ENCODE measurements at places on chromosomes 16 and 17.

DNA sequence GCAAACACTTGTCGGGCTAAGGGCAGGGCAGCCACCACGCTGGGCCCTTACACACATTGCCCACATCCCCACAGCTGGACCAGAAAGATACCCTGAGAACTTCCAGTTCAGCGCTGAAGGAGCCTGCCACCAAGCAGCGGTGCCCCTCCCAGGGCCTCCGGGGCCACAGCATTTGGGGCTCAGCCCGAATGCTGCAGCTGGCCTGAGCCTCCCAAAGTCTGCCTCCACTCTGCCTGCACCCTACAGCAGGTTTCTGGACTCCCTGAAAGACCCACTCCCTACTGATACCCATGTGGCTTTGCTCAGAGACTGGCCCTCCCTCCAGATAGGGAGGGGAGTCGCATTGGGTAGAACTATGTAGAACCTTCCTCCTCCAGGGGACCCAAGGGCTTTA is 1.5 kb downstream of the MCRIP1 start:
- no peak for DNase-seq

- DNase-seq = peak; percentile 27
Observed at GRCh38 chr17:30091771-30092170, 24.8 kb upstream of the NSRP1 start.

DNA sequence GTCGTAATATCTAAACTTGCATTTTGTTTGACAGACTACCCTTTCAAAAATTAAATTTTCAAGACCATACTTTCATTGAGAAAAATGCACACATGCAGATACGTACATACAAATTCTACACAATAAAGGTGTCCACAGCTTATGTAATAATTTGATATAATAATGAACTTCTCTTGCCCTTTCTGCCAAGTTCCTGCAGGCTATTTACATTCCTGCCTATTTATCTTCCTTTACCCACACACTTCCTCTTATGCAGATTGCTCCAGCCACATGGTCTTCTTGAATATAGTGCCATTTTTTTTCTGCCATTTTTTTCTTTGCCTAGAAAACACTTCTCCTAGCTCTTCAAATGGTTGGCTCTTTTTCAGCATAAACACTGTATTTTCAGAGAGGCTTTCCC is 826.9 kb upstream of the CDH8 start:
- DNase-seq = no peak

- DNase-seq = no peak
Observed at GRCh38 chr16:7953360-7953759, 620.7 kb downstream of the RBFOX1 start.

GRCh38 chr17:69018022-69018615 is 42.6 kb downstream of the ABCA9 start:
- DNase-seq = no peak

- peak; percentile 90 for DNase-seq
Observed at GRCh38 chr17:18182978-18183333, 672 bp upstream of the ALKBH5 start.

DNA sequence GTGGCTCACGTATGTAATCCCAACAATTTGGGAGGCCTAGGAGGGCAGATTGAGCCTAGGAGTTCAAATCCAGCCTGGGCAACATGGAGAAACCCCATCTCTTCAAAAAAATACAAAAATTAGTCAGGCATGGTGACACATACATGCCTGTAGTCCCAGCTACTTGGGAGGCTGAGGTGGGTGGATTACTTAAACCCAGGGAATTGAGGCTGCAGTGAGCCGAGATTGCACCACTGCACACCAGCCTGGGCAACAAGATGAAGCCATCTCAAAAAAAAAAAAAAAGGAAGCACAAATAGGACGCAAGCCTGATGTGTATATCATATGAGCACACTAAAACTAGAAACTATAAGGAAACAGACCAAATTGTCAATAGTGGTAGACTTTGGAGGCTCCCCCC is 17.1 kb upstream of the FLCN start:
- no peak for DNase-seq

- DNase-seq = no peak
Observed at GRCh38 chr16:21626659-21627277, 25.6 kb downstream of the IGSF6 start.

DNA sequence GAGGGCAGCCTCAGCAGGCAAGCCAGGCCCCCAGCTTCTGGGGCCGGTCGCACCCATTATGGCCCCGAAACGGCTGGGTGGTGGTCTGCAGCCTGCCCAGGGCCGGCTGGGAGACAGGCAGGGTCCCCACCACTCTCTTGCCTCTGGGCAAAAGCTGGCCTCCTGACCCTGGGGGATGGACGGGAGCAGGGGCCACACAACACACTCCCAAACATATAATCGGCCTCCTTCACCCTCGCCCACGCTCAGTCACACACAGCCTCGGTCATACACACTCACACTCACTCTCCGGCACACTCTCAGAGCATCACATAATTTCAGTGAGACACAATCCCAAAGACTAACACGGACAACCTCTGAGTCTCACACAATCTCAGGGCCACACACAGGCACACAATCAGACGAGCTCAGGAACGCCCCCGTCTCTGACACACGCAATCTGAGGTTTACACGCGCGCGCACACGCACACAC is 589 bp downstream of the PEMT start:
- DNase-seq = no peak

DNA sequence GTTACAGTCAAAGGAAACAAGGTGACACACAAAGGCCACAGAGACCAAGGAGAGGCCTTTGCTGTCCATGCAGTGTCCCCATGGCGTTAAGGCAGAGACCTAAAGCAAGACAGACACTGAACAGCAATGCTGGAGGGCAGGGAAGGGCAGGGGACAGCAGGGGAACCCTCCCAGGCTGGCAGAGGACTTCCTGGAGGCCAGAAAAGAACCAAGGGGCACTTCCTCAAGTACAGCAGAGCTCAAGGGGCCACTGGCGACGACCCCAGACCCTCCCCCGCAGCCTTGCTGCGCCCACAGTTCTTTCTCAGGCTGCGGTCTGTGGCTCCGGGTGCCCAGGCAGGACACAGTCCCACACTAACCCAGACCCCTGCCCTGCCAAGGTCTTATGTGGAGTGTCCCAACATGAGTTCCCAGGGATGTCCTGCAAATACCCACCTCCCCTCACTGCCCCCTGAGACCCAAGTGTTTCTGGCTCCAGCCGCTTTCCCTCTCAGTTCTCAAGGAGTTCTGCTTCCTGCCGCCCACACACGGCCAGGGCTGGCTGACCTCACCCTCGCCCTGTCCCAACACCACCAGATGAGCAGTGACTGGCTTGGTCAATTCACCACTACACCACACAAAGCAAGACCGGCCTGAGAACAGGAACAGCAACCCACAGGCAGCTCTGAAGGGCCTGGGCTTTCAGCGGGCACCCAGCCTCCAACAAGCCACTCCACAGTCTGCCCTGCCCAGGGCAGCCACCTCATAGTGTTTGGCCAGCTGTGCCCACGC is 4.2 kb downstream of the CLCN7 start:
- DNase-seq = no peak

DNA sequence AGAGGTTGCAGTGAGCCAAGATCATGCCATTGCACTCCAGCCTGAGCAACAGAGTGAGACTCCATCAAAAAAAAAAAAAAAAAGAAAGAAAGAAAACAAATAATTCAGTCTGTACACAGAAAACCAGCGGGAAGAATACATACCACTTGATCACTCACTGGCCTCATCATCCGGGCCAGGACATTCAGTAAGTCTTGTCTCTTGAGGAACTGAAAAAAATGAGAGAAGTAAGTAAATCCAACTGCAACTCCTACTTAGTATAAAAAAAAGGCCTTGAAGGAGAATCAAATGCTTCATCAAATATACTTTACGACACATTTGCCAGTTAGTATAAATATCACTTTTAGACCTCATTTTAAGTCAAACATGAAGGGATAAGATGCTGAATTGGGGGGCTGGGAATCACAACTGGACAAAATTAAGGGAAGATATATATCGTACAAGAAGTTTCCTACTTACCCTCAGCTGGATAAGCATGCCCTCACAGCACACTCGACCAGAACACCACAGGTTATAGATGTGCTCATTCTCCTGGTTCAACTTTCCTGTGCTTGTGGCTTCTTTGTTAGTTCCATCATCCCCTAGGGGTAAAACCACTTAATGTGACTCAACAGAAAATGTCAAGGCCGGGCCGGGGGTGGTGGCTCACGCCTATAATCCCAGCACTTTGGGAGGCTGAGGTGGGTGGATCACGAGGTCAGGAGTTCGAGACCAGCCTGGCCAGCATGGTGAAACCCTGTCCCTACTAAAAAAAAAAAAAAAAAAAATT is 12.4 kb downstream of the CCDC47 start:
- no peak for DNase-seq

GRCh38 chr16:4152267-4152666 is 36.0 kb upstream of the ADCY9 start:
- DNase-seq = no peak

- no peak for DNase-seq
Observed at GRCh38 chr17:77493238-77493820, 352.6 kb downstream of the SEC14L1 start.

DNA sequence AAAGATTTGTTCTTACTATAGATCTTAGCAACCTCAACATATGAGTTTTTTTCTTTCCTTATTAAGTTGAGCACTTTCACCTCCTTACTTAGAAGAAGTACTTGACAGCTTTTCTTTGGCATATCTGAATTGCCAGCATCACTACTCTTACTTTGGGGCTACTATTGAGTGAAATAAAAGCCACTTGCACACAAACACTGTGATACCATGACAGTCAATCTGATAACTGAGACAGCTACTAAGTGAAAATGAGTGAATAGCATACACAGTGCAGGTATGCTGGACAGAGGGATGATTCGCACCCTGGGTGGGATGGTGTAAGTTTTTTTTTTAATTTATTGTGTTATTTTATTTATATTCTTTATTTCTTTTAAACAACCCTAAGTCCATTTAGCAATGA is 13.5 kb upstream of the TENT4B start:
- DNase-seq = no peak

DNA sequence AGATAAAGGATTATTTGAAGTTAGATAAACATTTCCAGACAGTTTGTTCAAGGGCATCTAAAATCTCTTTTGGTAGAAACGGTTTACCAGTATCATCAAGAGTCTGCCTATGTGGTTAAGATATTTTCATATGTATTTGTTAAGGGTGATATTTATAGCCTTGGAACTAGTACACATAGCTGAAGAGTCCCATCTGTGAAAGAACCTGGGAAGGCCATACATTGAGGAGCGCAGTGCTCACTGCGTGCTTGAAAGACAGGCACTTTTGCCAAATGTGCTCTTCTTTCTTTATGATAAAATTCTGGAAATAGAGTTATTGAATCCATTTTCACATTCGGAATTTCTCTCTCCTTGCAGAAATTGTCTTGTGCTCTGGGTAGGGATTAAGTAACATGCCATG is 7.7 kb downstream of the IGSF6 start:
- DNase-seq = no peak

DNA sequence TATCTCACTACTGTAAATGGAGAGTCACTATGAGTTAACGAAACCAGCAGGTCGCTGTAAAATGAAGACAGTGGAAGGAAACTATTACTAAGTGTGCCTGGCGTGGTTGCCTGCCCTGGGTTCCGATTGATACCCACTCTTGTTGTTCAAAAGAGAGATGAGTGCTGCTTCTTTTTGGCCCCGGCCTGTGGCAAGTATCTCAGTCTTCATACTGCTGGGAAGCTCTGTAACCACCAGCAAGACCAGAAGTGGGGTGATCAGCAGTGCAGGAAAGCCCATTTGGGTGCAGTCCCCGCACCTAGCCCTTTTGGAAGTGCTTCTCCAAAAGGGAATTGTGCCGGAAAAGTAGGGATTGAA is 104.5 kb downstream of the SNX29 start:
- DNase-seq = no peak

GRCh38 chr16:67571981-67572431 is 9.7 kb downstream of the CTCF start:
- DNase-seq = no peak

DNA sequence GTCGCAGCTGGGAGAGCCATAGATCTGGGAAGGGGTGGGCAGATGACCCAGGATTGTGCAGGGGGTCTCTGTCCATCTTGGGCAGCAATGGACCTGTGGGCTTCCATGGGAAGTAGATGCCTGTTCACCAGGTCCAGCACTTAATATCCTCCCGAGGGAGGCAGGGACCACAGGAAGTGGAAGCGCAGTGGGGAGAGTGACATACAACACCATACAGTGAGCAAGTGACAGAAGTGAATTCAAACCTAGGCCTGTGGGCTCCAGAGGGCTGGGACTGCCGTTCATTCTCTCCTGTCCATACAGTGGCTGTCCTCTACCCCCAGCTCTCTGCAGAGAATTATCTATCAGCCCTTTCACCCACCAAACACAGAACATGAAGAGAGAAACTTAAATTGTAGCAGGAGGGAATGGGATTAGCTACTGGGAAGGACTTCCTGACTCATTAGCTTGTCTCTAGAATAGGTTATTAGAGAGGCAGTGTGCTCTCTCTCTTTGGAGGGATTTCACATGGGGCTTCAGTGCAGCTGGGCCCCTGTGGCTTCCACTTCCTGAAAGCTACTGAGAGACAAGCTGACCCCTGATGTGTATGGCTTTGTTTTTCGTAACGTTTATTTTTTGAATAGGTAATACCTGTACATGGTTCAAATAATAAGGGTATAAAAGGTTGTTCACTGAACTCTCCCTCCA is 13.1 kb upstream of the SEZ6 start:
- DNase-seq = no peak

DNA sequence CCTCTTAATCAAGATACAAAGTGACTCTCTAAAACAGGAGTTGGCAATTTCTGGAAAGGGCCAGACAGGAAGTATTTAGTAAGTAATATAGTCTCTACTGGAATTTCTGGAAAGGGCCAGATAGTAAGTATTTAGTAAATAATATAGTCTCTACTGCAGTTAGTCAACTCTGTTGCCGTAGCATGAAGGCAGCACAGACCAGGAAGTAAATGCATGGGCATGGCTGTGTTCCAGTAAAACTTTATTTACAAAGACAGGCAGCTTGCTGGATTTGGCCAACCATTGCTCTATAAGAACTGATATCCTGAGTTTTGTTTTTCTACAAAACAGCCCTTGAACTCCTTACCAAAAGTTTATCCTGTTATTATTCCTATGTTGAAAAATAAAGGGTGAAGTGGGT is 16.9 kb downstream of the LDAF1 start:
- DNase-seq = no peak

- DNase-seq = no peak
Observed at GRCh38 chr17:82036634-82037091, 834 bp downstream of the DCXR start.

- no peak for DNase-seq
Observed at GRCh38 chr16:81921843-81922584, 89.3 kb downstream of the SDR42E1 start.

GRCh38 chr17:35536664-35537171 is 760 bp downstream of the SLFN12L start:
- DNase-seq = no peak

DNA sequence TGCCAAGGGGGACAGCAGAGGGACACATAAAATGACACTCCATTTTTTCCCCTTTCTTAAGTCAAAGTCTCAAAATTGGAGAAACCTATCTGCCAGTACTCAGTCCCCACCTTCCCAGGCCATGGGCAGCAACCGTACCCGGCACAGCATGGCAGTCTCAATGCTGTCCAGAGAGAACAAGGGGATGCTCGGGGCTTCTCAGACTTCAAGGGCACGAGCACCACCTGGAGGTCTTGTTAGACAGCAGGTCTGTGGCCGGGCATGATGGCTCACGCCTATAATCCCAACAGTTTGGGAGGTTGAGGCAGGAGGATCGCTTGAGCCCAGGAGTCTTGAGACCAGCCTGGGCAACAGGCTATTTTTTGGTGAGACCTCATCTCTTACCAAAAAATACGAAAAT is 3.2 kb downstream of the DNAH17 start:
- no peak for DNase-seq

GRCh38 chr16:28312327-28312726 is 20.0 kb downstream of the SBK1 start:
- no peak for DNase-seq
